AG04450 (cell line): ENCODE measurements at places on chromosomes 5 and 9.

DNA sequence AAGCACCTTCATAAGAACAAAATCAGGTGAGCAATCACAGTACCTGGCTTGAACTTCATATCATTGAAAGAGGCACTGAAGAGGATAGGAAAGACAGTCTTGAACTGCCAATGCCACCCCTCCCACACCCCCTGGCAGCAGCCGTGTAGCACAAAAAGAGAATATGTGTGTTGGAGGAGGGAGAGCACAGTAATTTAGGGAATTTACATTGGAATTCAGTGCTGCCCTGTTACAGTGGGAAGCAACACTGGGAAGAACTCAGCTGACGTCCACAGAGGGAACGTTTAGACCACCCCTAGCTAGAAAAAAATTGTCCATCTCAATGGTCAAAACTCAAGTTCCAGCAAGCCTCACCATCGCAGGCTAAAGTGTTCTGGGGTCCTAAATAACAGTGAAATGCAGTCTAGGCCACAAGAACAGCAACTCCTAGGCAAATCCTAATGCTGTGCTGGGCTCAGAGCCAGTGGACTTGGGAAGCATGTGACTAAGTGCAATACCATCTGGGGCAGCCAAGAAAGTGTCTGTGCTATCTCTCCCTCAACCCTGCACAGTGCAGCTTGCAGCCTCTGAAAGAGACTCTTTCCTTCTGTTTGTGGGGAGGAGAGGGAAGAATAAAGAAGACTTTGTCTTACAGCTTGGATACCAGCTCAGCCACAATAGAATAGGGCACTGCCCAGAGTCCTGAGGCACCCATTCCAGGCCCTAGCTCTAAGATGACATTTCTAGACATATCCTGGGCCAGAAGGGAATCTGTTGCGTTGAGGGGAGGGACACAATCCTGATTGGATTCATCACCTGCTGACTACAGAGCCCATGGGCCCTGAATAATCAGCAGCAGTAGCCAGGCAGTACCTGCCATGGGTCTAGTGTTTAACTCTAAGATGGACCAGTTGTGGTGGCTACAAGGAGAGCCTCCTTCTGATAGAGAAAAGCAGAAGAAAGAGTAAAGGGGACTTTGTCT is 62.1 kb upstream of the VLDLR start:
- DNase-seq: peak; percentile 87

GRCh38 chr9:132578367-132578932 is 4.0 kb upstream of the BARHL1 start:
- no peak for DNase-seq

DNA sequence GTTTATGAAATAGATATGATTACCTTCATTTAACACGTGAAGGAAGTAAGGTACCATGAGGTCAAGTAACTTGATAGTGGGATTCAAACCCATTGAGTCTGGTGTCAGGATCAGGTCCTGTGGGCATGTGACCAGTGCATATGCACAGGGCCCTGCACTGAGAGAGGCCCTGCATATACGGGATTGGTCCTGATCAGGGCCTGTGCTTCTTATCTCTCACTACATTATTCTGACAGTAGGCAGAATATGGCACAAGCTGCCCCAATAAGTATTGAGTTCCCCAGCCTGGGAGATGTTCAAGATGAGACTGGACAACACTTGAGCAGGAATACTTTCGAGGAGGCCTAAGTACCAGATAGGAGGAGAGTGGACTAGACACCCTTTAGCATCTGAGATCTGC is 44.0 kb downstream of the GALNT10 start:
- DNase-seq: no peak

DNA sequence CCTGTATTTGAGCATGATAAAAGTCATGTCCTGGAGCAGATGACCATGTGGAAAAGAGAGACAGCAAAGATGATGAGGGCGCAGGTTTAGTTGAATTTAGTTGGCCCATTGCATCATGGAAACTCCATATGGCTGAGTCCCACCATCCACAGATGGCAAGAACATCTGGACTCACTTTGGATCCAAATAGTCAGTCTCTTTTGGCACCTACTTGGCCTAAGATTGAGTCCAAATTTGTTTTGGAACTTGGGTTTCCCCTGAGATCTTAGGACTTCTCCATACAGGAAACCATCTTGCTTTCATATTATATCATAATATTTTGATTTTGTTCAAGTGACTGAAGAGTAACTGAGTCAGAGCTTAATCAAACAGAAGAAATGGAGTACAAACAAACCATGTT is 217.5 kb downstream of the DRD1 start:
- no peak for DNase-seq

- DNase-seq: no peak
Measured at GRCh38 chr5:172504701-172505402, 50.5 kb upstream of the SH3PXD2B start.

- DNase-seq: no peak
Measured at GRCh38 chr5:52262844-52263243, 524.9 kb upstream of the ITGA1 start.

DNA sequence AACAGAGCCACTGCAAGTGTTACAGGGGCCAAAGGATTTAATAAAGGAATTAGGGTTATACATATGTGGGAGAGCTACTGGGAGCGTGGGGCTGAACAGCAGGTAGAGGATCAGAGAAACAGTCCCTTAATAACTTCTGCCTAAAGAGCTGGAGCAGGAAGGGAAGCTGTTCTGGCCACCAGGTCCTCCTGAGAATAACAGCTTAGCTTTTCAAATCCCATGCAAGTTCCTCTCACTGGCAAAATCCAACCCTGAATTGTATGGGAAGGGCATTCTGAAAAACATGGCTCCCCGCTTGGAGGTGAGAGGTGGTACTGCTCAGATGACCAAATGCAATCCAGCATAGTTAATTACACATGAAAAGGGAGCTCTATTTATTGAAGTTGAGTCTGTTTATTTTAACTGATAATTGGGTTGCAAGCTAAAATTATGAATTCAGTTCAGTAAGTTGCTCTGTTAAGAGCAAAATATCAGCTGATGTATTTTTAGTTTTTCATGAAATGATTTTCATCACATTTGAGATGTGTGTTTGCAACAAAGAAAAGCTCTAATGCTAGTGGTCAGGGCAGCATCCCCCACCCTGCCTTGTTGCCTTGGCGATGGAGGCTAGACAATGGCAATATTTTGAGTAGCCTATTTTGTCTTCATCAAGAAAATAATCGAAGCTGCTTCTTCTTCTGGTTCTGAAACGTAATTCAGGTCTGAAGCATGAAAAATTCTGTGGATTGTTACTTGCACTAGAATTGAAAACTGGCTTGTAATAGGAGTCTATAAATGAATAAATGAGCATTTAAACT is 58.4 kb upstream of the SH3GL2 start:
- DNase-seq: no peak

- no peak for DNase-seq
Measured at GRCh38 chr5:63029891-63030290, 451.3 kb downstream of the LRRC70 start.

DNA sequence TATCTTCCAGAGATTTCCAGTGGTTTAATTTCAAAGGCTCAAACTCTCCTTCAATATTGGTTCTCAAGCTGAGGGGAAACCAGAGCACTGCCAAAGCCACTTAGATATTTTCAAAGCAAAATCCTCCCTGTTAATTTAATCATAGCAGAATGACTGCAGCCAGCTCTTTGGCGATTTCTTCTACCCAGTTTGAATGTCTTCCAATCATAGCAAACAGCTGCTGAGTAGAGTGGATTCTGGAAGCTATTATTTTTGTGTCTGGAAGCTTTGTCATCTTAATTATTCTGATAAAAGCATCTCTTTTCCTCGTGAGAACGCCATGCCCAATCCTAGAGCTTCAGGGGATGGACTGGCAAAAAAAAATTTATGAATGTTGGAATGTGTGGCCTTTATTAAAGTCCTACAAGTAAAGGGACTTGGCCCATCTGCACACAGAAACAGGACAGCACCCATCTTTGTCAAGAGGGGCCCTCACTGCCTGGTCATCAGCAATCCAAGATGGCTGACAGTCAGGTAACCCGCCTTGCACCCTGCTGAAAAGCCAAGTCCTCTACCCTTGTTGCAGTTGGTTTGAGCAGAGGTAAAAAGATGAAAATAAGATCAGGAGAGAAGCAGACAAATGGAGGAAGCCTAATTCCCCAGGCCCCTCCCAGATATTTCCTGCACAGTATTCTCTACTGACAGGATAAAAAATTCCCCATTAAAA is 125.1 kb downstream of the SUSD1 start:
- DNase-seq: no peak

DNA sequence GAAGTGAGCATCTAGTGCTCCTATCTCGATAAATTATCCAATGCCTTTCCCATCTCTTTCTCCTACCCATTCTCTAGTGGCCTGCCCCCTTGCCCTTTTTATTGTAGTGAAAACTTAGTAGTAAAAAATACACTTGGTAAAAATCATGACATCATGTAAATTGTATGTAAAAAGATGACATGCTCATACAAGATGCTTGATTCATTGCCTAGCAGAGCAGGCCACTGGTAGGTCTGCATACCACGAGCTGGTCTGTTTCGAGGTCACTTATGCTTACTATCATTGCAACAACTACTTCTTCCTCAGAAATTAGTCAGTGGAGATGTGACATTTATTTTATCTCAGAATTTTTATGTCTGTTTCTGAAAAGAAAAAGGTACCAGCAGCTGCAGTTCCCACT is 177.3 kb downstream of the C9orf152 start:
- DNase-seq: no peak

DNA sequence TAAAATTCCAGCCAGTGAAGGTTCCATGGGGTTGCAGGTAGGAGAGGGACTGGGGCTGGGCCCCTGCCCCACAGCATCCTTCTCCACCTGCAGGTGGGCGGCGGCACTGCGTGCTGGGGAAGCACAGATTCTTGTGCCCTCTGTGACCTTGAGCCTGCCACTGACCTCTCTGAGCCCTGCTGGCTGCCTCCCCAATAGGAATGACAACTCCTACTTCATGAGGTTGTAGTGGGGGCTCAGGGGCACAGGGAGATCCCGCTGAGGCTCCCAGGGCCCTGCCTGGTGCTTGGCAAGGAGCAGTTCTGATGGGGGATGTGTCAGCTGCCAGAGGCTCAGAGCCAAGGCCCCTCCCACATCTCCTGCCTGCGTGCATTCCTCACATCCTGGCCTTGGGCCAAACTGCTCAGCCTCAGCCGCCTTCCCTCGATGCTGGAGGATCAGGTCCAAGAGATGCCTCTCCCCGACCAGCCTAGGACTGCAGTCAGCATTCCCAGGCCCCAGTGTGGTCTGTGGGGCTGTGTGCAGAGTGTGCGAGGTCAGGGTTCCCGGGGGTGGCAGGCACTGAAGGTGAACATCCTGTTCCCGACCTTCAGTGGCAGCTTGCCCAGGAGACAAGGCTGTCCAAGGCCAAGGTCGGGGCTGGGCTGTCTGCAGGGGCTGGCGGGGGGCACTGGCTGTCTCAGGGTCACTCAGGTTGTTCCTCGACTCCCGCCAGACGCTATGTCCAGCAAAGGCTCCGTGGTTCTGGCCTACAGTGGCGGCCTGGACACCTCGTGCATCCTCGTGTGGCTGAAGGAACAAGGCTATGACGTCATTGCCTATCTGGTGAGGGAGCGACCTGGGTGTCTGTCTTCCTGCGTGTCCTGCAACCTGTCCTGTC is 7.0 kb downstream of the ASS1 start:
- DNase-seq: peak; percentile 89

DNA sequence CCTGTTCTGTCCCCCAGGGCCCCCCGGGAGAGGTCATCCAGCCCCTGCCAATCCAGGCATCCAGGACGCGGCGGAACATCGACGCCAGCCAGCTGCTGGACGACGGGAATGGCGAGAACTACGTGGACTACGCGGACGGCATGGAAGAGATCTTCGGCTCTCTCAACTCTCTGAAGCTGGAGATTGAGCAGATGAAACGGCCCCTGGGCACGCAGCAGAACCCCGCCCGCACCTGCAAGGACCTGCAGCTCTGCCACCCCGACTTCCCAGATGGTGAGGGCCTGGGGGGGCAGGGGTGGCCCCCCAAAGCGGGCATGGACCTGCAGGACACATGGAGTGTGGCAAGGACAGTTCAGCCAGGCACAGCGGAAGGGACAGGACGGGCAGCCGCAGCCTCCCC is 56.0 kb upstream of the FCN2 start:
- no peak for DNase-seq

GRCh38 chr5:79875230-79875629 is 115.8 kb downstream of the MTX3 start:
- no peak for DNase-seq

GRCh38 chr5:172795318-172795977 is 24.5 kb upstream of the DUSP1 start:
- peak; percentile 97 for DNase-seq

- DNase-seq: no peak
Measured at GRCh38 chr5:181129601-181130000, 1.4 kb downstream of the OR2V1 start.

GRCh38 chr9:131992906-131993657 is 86.6 kb downstream of the MED27 start:
- no peak for DNase-seq

- DNase-seq: no peak
Measured at GRCh38 chr5:54347221-54347865, 37.0 kb upstream of the ARL15 start.

DNA sequence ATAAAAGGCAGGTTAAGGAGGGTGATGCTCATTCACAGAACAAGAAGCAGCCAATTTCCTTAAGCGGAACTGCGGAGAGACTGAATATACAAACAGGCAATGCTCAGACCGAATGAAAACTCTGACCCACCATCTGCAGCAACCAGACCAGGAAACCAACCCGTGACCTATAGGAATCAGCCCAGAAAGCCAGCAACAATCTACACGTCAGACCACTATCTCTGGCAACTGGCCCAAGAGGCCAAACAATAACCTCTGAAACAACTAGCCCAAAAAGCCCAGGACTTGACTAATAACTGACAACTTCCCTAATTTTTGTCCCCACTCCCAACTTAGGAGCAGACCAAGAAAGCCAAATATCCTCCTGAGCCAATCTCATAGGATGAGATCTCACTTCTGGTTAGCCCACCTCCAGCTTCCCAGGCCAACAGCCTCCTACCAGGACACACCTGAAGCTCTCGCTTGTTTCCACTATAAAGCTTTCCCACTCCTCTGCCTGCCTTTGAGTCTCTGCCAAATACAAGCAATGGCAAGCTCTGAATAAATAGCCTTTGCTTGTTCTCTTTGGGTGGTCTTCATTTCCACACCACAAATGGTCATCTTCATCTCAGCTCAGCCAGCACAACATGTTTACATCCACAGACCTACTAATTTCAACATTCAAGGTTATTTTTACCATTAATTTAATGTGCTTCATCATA is 168.5 kb downstream of the HSD17B3 start:
- no peak for DNase-seq

GRCh38 chr5:83564069-83564749 is 92.7 kb downstream of the VCAN start:
- no peak for DNase-seq
